ENCODE measurements at places on chromosomes 16 and 17. TPM values are rescaled to one million over a fixed set of nuclear protein-coding genes. Genes with fewer than 3 reads are reported as not detected.

ZNF205 gene
- 0.47 TPM for total RNA-seq

PHOSPHO1 gene
- total RNA-seq: 0.09 TPM

MILR1 gene
- not detected for total RNA-seq

C17orf113 gene
- 0.07 TPM for total RNA-seq

CD300LB gene
- total RNA-seq: not detected

STRADA gene
- total RNA-seq: 50.4 TPM

SOX8 gene
- total RNA-seq: 0.92 TPM

CDRT15 gene
- not detected for total RNA-seq

CRYBA1 gene
- not detected for total RNA-seq

SMTNL2 gene
- not detected for total RNA-seq

KRT17 gene
- not detected for total RNA-seq

NOL3 gene
- 31.0 TPM for total RNA-seq

CACNG1 gene
- total RNA-seq: not detected

CFAP119 gene
- total RNA-seq: 4.0 TPM

MRC2 gene
- 2.4 TPM for total RNA-seq

UNK gene
- total RNA-seq: 30.0 TPM

Measured in activated CD4-positive, alpha-beta T cell treated with anti-CD3 and anti-CD28 coated beads, Interleukin-2, amount 10 ng/mL, durations not matched to agents 24 days and 14 days (primary cell).